ENCODE measurements at places on chromosomes 16 and 17. TPM values are rescaled to one million over a fixed set of nuclear protein-coding genes. Genes with fewer than 3 reads are reported as not detected.

DNA sequence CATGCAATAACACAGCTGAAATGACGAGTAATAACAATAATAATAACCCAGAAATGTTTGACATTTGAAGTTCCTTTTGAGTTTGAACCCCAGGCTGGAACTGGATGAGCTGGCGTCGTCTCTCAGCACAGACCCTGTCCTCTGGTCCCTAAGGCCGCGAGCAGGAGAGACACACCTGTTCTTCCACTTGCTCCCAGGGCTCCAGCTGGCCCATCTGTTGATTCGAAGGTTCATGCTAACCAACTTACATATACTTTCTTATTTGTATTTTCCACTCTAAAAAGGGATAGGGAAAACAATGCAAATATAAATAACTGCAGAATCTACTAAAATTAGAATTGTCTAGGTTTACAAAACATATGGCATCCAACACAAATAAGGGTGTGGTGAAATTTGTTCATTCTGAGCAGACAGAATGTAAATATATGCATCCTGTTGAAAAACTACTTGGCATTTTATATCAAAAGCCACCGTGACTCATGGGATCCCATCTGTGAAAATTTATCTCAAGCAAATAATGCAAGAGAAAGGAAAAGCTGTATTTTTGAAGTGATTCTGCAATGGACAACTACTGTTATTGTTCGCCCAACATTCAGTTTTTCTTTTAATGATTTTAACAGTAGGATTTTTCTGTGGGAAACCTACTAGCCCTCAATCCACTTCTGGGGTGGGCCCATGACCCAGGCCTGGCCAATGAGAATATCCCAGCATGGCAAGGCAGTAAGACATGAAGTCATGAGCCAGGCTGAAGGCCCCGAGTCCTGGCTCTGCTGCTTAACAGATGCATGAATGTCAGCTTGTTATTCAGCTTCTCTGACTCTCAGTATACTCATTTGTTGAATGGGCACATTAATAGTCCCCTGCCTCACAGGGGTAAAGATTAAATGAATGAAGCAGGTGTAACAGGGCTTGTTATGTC is 13.2 kb upstream of the RGS9 start:
- no peak for DNase-seq

GRCh38 chr16:12009922-12010321 is 33.4 kb downstream of the SNX29 start:
- no peak for DNase-seq

DNA sequence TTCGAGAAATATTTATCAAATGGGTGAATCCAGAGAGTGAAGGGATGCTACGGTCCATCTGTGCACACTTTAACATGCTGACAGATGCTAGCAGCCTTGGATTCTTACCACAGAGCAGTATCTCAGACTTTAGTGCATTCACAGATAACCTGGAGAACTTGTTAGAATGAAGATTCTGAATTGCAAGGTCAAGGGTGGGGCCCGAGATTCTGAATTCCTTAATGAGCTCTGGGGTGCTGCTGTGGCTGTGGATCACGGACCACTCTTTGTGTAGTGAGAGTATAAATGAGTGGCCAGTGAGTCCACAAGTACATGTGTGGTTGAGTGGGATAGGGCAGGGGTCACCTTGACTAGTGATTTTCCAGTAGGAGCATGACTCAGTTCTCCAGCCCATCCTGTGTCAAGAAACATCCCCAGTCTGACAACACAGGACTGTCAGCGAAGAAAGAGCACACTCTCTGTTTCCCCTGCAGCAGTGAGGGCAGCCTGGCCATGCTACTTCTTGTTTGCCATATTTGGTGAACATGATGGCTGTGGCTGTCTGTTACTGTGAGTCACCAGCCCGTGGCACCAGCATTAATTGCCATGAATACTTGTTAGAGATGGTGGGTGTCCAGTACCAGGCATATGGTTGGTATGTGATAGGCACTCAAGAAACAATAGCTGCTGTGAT is 13.0 kb upstream of the SALL1 start:
- no peak for DNase-seq

The HBQ1 gene
- not detected for total RNA-seq

All from body of pancreas (tissue), 4 donors.